Activated CD4-positive, alpha-beta T cell treated with anti-CD3 and anti-CD28 coated beads, Interleukin-2, Interleukin-4, amounts not matched to agents 100 ng/mL and 50 ng/mL, durations not matched to agents 16 hours and 8 hours (primary cell): ENCODE measurements at places on chromosomes 3 and 15.
A peak's percentile ranks its signal among the peaks of the same experiment; 100 is the strongest.

- no peak for DNase-seq
Measured at GRCh38 chr3:56379723-56380287, 88.5 kb downstream of the ERC2 start.

GRCh38 chr3:17629400-17629799, 113.0 kb downstream of the TBC1D5 start:
- DNase-seq: no peak

DNA sequence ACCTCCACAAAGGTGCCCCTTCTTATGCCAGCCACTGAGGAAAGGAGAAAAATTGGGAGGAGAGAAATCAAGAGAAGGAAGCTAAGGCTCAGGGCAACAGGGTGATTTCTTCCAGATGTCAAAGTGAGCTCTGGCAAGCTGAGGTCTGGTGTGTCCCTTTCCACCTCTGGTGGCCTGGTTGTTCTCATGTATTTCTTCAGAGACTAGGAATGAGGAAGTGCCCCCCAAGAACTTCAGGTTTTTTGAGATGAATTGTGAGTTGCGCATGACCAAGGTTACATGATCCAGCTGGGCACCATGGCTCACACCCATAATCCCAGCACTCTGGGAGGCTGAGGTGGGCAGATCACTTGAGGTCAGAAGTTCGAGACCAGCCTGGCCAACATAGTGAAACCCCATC, 5.6 kb downstream of the RAB6B start:
- no peak for DNase-seq

DNA sequence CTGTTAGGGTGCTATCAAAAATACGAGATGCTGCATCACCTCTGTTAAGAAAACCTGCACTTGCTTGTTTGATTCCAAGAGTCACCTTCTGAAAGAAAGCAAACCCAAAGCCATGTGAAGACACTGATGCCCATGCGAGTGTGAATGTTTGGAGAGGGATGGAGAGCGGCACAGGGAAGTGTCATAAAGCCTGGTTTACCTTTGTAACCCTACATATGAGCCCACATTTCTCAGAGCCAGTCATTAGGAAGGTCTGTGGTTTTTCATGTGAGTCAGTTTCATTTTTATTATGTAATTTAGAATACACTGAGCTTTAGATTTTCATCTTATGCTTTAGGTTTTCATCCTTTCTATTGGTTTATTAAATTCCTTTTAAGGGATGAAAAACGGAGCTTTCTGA, 896.8 kb downstream of the ROBO1 start:
- DNase-seq: no peak

GRCh38 chr3:39124876-39125840, 17.7 kb downstream of the TTC21A start:
- no peak for DNase-seq

GRCh38 chr3:184290331-184290730, 8.7 kb upstream of the PSMD2 start:
- no peak for DNase-seq

DNA sequence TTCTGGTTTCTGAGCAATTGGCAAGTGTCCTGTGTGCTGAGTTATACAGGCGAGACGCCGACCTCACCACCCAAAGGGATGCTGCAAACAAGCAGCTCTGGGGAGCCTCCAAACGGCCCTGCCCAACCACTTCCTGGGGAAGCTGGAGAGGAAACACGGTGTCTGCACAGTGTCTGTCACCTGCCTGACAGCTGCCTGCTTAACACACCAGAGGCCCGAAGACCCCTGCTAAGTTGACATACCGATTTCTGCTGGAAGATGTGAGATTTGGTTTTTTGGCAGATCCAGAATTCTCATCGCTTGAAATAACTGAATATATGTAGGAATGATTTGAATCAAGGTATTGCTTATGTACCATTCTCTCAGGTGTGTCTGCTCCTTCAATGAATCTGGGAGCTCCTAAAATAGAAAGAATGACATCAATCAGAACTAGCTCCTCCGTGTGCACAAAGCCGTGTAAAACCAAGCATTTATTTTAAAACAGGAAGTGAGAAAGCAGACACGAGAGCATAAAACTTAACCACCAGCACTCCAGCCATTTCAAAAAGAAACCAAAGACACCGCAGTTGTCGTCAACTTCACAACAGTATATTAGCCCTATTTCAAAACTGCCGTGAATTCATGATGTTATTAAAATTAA, 27.2 kb downstream of the LRRC2 start:
- DNase-seq: peak; percentile 89

GRCh38 chr3:46942076-46942475, 34.5 kb downstream of the CCDC12 start:
- DNase-seq: no peak

DNA sequence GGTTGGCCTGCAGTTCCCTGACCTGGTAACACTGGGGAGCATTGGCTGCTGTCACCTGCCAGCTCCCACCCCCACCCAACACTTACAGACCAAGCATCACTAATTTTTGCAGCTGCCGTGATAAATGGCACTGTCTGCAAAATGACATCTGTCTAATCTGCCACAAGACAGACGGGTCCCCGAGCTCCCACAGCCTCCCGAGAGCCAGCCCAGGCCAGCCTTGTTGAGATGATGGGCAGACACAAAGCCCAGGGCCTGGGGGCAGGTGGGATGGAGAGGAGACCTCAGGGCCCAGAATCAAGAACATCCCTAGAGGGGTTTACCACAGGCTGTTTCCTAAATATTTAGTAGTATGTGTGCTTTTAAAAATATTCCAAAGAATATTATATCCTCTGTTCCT, 203.4 kb downstream of the TBC1D2B start:
- DNase-seq: no peak

DNA sequence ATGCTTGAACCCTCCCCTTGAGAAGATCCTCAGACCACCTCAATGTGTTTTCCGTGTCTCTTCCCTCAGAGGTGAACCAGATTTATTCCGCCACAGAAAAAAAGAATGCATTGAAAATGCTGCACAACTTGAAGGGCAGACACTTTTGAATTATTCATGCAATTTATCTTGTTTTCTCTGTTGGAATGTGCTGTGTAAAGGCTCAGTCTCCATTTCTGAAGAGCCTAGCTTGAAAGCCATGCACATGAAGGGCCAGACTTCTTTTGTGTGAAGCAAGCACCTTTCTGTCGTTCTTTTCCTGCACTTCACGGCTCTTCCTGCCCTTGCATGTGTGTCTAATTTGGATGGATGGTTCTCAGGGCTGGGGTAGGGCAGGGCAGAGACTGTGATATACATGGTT, 79.0 kb upstream of the ATP13A5 start:
- no peak for DNase-seq

- DNase-seq: no peak
Measured at GRCh38 chr15:31377030-31377429, 50.4 kb downstream of the KLF13 start.

DNA sequence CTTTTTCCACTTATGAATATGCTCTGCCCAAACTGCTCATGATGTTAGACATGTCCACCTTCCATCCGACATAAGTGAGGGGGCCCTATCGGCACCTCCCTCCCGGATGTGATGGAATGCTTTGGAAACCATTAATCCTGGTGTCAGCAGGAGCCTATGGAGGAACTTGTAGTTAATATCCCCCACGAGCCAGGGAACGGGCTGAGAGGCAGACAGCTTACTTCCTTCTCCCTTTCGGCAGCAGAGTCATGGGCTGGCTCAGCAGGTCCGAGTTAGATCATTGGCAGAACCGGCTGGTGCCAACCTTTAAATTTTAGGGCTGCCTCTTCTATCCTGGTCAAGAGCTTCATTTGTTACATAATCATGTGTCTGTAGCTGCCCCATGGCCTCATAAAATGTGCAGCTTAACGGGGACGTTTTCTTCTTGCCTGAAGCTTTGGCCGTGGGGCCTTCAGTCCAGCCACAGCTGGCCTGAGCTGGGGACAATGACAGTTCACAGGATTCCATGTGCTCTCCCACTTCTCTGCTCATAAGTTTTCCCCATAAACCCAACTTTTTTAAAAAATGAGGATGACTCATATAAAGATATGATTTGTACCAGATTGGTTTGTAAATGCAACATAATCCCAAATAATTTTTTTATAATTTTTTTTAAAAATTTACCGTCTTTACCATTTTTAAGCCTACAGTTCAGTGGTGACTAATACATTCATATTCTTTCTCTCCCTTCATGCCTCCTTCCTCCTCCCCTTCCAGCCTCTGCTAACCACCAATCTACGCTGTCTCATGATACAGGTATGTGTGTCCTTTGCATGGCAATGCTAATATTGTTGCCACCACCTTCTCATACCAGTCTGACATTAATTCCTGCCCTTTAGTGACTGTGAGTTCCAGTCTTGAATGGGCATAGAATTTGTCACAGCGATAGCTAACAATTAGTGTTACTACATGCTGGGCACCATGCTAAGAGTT, 62.2 kb upstream of the RGMA start:
- no peak for DNase-seq

GRCh38 chr3:88882121-88882520, 225.3 kb upstream of the EPHA3 start:
- no peak for DNase-seq

DNA sequence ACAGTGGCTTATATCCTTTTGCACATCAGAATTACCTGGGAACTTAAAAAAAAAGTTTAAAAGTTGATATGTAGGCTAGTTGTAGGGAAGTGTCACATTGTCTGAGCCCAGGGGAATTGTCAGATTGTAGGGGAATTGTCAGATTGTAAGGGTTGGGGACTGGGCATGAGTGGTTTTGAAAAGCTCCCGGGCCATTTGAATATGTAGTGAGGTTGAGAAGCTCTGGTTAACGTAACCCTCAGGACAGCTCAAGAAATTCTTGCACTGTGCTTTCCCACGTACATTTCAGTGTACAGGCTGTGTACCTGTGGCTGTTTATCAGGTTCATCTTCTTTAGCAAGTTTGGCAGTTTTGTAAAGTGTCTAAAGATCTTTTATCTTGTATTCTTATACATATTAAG, 107.0 kb downstream of the FNDC3B start:
- DNase-seq: no peak

DNA sequence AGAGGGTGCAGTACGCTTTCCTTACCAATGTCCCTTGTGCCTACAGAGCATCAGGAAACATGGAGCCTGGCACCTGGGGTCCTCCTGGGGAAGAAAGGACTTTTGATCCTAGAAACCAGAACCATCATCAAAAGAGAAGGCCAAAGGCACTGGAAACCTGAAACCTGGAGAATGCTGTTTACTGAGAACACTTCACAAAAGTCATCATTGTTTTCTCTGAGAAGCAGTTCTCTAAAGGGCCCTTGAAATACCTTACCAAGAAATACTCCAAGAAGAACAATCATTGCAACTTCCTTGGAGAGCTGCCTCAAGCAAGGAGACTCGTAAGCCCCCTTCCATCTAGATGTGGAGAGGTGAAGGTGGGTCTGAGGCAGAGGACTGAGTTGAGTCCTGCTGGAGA, 66.0 kb downstream of the TLE3 start:
- no peak for DNase-seq

GRCh38 chr15:61116825-61117224, 112.3 kb downstream of the RORA start:
- DNase-seq: no peak

DNA sequence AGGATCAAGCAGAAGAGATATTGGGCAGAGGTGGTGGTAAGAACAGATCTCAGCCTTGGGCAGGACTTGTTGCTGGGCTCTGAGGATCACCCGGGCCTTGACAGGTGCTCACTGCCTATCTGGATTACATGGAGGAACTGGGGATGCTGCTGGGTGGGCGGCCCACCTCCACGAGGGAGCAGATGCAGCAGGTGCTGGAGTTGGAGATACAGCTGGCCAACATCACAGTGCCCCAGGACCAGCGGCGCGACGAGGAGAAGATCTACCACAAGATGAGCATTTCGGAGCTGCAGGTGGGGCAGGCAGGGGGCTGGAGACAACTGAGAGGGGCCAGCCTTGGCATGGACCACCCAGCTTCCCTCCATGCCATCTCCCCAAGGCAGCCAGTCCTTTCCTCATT, 7.9 kb downstream of the ECE2 start:
- DNase-seq: no peak
